ENCODE measurements at places on chromosomes 7 and 10.

DNA sequence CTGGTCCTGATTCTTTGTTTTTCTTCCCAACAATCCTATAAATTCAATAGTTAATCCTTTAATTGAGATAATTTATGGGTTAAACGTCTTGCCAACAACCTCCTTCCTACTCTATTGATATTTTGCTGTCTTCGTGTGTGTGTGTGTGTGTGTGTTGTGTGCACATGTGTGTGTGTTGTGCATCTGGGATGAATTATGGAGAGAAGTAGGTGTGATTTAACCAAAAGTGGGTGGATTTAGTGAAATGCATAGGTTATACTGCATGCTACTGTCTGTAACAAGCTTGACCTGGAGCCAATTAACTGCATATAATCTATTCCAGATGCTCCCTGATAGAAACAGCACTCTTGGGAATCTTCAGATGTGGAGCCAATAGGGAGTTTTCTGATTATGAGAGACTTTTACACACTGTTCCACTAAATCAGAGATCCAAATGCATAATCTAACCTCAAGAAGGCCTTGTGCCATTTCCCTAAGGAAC is 61.2 kb downstream of the SEMA3D start:
- no peak for DNase-seq

DNA sequence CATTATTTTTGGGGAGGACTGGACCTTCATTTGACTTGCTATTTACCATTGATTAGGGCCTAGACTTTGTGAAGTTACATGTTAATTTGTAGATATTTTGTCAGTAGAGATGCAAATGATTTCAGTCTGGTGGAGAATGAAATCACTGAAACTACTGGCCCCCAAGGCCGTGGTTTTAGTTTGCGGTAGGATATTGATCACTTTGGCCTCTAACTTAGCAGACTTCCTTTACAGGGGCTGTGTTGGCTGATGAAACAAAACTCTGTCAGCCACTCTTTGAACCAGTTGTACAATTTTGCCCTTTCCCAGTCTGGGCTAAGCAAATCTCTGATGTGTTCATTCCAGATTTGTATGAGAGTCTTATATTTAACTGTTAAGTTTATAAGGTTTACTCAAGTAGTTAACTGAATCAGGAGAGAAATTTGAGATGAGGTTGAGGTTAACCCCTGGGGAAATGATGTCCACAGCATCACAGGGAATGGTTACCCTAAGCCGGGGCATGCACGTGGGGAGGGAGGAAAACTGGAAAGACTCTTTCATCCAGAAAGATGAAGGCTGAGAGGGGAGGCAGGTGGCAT is 105.7 kb upstream of the INSIG1 start:
- DNase-seq = no peak

- DNase-seq = no peak
Measured at GRCh38 chr7:43764807-43765491, 6.5 kb downstream of the BLVRA start.

- DNase-seq = no peak
Measured at GRCh38 chr10:95389982-95390381, 99.2 kb upstream of the PDLIM1 start.

DNA sequence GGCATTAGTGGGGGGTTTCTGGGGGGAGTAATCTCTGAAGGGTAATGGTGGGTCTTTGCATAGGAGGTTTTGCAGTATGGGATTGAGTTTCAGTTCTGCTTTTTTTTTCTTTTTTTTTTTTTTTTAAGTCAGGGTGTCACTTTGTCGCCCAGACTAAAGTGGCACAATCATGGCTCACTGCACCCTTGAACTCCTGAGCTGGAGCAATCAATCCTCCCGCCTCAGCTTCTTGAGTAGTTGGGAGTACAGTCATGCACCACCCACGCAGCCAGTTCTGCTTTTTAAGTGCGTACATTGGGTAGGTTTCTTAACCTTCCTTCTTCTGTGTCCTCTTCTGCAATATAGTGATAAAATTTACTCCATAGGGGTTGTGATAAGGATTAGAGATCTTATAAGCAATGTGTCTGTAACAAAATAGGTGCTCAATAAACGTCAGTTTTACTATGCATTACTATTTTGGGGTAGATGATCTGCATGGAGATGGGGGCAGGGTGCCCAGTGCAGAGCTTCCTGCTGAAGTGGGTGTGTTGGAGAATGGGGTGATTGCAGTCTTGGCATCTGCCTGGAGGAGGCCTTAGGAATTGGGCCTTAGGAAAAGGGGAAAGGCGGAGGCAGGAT is 9.6 kb downstream of the KAZALD1 start:
- DNase-seq = no peak

GRCh38 chr10:26488344-26488743 is 50.2 kb downstream of the APBB1IP start:
- no peak for DNase-seq

DNA sequence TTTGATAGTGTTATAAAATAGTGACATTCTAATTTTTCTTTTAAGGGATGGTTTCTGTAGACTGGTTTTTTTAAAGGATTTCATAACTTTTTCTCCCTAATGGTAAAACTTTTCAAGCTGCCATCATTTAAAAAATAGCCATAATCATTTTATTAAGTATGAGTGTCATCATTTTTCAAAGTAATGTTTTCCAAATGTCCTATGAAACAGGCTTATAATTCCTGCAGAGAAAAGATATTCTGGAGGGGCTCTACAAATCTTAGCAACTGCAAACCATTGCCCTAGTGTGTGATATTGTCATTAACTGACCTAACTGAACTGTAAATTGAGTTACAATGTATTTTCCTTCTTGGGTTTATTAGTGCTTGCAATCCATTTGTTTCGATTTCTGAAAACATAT is 226.0 kb downstream of the BBS9 start:
- DNase-seq = no peak

DNA sequence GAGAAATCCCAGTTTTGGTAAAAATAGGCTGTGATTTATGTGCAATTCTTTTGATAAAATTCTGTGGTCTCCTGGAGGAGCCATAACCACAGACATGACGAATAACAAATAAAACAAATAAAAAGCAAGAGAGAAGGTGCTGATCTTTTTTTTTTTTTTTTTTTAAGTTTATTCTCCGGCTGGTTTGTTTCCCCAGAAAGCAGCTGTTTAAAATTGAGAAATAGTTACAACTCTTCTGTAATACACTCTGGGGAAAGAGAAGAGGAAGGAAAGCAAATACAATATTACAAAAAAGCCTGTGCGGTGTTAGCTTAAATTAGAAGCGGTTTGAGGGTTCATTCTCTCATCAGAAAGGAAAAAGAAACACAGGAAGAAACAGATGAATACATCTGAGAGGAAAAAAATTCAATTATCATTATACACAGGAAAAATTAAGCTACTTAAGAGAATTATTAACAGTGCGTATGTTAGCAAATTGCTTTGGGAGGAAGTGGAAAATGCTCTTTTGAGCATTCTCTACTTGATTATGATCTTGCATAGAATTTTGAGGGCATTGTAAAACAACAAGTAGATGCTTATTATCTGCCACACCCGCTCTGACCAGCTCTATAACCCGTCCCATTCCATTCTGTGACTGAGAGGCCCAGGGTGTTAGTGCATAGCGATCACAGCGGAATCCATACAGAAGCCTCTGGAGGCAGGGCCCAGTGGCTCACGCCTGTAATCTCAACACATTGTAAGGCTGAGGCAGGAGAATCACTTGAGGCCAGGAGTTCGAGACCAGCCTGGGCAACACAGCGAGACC is 40.6 kb upstream of the WAC start:
- no peak for DNase-seq

- DNase-seq = no peak
Measured at GRCh38 chr10:93746844-93747284, 10.9 kb upstream of the LGI1 start.

GRCh38 chr7:38796626-38797501 is 112.1 kb downstream of the VPS41 start:
- DNase-seq = no peak

DNA sequence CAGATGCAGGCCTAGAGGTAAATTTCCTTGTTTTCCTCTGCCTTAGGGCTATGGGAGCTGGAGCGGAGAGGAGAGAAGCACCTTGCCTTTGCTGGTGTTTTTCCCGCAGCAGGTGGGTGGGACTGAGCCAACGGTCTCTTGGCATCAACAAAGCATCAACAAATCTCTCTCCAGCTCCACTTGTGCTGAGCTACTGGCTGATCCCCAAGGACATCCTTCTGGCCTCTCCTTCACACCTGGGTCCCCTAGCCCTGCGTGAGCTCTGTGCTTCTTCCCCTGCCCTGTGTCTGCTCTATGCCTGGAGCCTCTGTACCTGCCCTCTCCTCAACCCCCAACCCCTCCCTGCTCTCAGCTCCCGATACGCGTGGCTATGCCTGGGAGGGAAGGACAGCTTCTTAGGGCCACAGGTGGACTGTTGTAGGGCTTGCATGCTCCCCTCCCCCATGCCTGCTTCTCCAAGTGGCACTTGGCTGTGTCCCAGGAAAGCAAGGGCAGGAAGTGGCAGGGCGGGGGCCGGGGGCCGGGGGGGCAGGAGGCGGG is 3.2 kb upstream of the CLDN4 start:
- no peak for DNase-seq

GRCh38 chr10:99532687-99533495 is at the start of gene NKX2-3:
NKX2-3 (plus strand) TSS chr10:99532942; CDS start chr10:99533132, 190 bp downstream.
- no peak for DNase-seq

GRCh38 chr7:28411876-28412662 is at the start of gene CREB5:
CREB5 (plus strand) TSS chr7:28412518; CDS start chr7:28412915, 397 bp downstream.
- DNase-seq = no peak

DNA sequence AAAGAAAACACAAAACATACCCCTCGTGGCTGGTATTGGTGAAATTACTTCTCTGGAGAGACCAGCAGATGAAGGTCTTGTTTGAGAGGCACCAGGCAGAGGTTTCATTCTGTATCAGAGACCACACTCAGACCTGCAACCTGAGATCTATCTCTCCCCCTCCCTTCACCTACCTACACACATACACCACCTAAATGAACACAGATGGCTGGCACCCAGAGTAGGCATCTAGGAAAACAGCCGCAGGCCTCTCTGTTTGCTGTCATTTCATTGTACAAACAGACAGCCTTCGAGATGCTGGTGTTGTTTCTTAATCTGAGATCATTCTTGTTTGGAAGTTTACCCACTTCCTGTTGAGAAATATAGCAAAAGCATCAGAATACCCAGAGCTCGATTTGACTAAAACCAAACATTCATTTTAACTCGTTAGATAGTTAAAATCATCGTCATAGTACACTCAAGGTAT is 173.9 kb upstream of the SLC25A13 start:
- no peak for DNase-seq

DNA sequence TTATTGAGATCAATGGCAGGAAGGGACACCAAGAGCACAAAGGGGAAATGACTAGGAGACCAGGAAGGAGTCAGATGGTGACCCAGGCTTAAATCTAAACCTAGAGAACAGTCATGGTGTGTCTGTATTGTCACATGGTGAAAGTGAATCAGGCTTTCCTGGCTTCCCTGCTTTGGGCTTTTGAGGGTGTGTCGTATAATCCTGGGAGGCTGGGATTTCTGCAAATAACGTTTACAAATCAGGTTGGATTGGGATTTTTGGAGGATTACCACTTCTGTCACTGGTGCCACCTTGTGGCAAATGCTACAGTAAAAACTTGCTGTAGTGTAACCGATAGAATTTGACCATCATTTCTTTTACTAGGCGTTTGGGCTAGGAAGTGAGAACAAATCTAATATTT is 502.6 kb downstream of the NRG3 start:
- no peak for DNase-seq

- DNase-seq = no peak
Measured at GRCh38 chr7:94481279-94481678, 28.3 kb upstream of the CASD1 start.

- DNase-seq = no peak
Measured at GRCh38 chr10:77004917-77005564, 632.6 kb downstream of the KCNMA1 start.

- DNase-seq = no peak
Measured at GRCh38 chr10:13115832-13116803, 16.2 kb downstream of the OPTN start.

- no peak for DNase-seq
Measured at GRCh38 chr7:28329661-28330363, 82.5 kb upstream of the CREB5 start.

DNA sequence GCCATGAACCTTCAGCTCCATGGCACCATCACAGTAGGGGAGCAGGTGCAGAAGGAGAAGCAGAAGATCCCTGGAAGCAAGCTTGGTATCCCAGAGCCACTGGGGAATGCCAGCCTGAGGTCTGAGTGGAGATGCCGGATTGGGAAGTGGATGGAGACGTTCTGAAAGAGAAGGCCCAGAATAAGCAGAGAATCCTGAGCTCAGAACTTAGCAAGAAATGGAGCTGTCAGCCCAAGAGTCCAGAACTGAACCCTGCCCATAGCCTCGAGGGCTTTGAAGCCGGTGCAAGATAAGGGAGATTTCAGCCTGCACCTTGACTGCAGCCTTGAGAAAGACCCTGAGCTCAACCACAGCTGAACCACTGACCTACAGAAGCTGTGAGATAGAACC is 13.9 kb upstream of the GDF10 start:
- DNase-seq = no peak

DNA sequence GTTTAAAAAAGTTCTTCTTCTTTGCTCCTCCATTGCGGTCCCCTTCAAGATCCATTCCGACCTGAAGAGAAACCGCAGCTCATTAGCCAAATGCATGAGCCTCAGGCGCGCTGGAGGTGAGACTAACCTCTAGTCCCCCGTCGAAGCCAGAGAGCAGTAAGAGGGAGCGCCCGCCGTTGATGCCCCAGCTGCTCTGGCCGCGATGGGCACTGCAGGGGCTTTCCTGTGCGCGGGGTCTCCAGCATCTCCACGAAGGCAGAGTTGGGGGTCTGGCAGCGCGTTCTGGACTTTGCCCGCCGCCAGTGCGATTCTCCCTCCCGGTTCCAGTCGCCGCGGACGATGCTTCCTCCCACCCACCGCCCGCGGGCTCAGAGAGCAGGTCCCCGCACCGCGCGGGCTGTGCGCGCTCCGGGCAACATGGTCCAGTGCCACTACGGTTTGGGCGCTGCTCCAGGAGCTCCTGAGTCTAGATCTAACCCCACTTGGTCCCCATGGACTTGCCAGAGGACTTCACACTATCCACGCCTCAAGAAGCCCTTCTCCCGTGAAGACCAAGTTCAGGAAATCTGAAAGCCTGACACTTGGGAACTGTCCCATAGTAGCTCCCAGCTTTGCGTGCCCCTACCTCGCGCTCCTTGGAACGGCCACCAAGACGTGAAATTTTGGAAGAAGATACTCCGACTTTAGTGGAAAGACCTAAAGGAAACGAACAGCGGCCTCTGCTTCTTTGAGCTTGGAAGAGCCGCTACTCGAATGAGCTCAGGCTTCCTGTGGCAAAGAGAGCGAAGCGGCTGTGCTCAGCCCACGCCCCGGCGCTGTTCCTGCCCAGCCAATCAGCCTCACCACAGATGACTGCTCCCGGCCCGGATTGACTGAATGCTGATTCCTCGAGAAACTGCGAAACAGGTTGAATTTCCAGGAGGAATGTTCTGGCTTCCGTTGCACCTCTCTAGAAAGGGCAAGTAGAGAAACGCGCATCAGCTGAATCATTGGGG is at the start of gene ABCB1:
Gene ABCB1 (minus strand): TSS at position 755 of the 995 bp plus-strand sequence. CDS start 700 bp downstream, at position 55.
- peak; percentile 28 for DNase-seq

GRCh38 chr7:106345421-106346166 is 60.8 kb upstream of the NAMPT start:
- DNase-seq = no peak

GRCh38 chr7:37109016-37109683 is 339.5 kb downstream of the ELMO1 start:
- DNase-seq = no peak

Data from GM12892 (cell line).